Panc1 (cell line): ENCODE measurements at places on chromosomes 3 and 15. TPM values are rescaled to one million over a fixed set of nuclear protein-coding genes. Genes with fewer than 3 reads are reported as not detected.
A peak's percentile ranks its signal among the peaks of the same experiment; 100 is the strongest.

- no peak for DNase-seq
Measured at GRCh38 chr3:36476286-36476942, 96.1 kb downstream of the STAC start.

DNA sequence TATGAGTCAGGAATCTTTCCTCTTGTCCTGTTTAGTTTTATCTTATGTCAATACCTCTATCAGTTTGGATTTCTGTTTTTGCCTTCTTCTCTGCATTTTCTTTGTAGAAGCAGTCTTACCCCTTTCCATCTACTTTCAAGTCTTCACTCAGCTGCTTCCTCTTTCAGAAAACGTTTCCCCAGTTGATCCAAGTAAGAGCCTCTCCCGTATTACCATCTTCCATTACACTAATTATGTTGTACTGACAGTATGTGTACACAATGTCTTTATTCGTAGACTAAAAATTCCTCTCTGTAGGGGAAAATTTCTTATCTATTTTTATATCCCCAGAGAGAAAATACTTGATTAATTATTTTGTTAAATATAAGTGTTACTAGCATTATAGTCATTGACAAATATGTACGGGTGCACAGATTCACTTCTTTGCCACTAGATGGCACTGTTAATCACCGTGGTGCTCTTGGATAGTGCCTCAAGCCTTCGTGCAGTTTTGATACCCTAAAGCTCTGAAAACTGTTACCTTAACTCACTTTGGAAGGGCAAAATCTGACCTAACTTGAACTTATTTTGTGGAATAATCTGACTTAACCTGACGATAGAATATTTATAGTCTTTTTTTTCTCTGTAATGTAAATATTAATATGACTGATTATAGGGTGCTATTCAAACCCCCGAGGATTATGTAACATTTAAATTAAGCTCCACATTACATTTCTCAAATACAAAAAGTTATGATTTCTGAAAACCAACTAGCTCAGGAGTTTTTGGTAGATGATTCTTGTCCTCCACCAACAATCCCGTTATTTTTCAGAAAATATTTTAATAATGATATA lies 74.2 kb upstream of the POU1F1 start:
- peak; percentile 33 for DNase-seq

TERC gene
- total RNA-seq, result 6.0 TPM

- DNase-seq, result no peak
Measured at GRCh38 chr3:17355591-17355990, 386.8 kb downstream of the TBC1D5 start.

DNA sequence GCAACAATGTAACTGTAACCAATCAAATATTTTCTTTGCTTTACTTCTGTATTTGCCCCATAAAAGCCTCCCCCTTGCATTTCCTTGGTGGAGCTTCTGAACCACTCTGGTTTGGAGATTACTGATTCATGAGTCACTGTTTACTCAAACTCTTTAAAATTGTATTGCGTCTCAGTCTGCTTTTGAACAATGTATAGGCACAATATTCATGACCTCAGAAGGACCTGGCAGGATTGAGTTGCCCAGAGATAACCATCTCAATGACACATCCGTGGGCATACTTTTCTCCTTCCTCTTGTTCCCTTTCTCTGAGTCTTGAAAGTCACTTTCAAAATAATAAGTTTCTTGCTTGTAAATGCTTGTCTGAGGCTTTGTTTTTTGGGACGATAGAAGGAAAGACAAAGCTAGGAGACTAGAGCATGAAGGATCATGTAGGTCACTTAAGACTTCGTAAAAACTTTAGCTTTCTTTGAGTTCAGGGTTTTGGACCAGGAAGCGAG lies 57.1 kb upstream of the POU1F1 start:
- DNase-seq, result peak; percentile 89

CHRNA7 gene
- total RNA-seq, result 3.3 TPM

DNA sequence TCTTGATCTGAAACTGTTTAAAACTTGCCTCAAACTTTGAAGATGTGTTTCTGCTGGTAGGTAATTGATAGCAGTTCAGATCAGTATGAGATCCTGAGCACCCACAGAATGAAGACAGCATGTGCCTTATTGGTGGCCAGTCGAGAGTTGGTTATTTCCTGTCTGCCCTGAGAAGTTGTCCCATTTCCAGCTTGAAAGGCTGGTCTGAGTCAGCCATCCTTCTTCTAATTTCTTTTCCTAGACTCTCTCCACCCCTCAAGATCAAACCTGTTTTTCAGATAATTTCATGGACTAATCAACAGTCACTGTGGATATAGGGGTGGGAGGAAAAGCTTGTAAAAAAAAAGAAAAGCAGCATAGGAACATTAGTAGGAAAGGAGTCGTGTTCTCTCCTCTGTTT lies 464.4 kb downstream of the FOXP1 start:
- DNase-seq, result no peak

DNA sequence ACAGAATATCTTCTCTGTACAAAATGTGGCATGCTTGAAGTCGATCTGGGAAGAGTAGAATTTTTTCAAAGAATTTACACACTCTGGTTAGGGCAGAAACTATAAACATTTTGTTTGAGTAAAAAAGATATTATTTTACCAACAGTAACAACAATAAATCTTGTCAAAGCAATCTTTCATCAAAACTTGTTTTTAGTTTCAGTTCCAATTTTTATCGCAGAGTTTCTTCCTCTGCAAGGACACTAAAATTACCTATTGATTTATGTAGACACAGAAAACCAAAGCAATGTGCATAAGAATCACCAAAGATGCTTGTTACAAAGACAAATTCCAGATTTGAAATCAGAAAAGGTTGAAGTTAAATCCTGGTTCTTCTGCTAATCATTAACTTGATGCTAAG lies 61.9 kb downstream of the CGGBP1 start:
- no peak for DNase-seq

GRCh38 chr3:27353221-27353620 lies 16.0 kb downstream of the NEK10 start:
- DNase-seq, result no peak

GRCh38 chr3:61537366-61537765 lies 24.0 kb upstream of the PTPRG start:
- DNase-seq, result no peak

DNA sequence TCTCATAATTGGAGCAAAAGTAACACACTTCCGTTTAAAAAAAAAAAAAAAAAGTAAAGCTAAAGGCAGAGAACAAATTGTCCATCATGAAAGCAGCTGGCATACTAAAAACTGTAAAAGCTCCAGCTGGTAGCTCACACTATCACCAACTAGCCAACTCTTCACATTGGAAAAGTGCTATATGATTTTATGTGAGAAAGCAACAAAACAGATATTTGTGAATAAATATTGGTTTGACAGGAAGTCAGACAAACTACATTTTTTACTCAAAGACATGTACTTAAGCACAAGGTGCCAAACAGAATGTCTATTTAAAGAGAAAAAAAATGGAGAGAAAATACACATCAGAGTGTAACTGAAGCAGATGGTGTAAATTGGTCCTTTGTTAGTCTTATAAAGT lies 231.2 kb upstream of the CADM2 start:
- no peak for DNase-seq

- DNase-seq, result no peak
Measured at GRCh38 chr3:34008836-34009809, 210.7 kb downstream of the PDCD6IP start.

PATL2 gene
- total RNA-seq, result 0.49 TPM

ABCC5 gene
- total RNA-seq, result 35.1 TPM

SLC28A2 gene
- 0.23 TPM for total RNA-seq

DNA sequence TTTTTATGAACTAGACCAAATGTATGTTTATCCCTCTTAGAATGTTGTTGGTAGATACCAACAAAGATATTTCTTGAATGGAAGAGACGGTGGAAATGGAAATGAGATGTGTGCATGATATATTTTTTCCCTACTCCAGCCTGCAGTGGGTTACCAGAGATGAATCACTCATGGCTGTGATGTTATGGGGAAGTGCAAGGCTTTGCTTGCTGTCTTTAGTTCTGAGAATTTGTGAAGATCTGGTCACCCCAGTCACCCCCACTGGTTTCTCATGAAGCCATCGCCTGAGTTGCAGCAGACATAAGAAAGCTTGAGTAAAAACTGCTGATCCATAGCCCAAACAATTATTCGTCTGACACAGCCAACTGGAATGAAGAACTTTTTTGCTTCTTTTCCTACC lies 78.1 kb upstream of the EOMES start:
- DNase-seq, result no peak

- no peak for DNase-seq
Measured at GRCh38 chr3:124115956-124116355, 124.0 kb upstream of the ROPN1 start.

DNA sequence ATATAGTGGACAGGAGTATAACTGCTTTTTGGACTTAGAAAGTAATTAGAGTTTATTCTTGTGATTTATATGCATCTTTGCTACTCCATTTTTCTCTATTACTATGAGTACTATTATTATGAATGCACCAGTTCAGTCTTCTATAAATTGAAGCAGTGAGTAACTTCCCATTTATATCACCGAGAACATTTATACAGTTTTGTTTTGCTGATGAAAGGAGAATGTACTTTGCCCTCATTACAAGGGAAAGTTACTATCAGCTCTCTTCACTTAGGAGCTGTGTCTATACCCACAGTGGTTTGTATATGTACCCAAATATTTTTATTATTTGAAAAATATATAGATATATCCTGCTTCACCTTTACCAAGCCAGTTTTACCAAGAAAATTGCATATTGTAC lies 5.7 kb downstream of the KBTBD12 start:
- DNase-seq, result no peak

VGLL3 gene
- 0.15 TPM for total RNA-seq

- DNase-seq, result no peak
Measured at GRCh38 chr3:29701326-29701983, 420.6 kb downstream of the RBMS3 start.

MYRIP gene
- 0.59 TPM for total RNA-seq

DNA sequence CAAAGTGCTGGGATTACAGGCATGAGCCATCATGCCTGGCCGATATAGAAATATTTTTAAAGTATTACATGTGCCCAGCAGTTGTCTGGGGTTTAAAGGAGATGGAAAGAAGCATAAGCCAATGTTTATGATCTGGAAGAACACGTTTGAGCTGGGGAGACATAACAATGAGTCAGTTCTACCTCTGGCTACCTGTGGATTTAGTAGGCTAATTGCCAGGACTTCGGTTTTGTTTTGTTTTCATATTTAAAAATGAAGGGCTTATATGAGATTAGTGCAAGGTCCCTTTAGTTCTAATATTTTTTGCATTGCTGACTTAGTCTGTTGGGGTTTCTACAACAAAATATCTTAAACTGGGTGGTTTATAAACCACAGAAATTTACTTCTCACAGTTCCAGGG lies 22.9 kb upstream of the TNFSF10 start:
- no peak for DNase-seq

- no peak for DNase-seq
Measured at GRCh38 chr3:143041903-143042302, 40.5 kb downstream of the U2SURP start.

GRCh38 chr3:66021731-66022131 lies 17.0 kb downstream of the MAGI1 start:
- DNase-seq, result no peak

DNA sequence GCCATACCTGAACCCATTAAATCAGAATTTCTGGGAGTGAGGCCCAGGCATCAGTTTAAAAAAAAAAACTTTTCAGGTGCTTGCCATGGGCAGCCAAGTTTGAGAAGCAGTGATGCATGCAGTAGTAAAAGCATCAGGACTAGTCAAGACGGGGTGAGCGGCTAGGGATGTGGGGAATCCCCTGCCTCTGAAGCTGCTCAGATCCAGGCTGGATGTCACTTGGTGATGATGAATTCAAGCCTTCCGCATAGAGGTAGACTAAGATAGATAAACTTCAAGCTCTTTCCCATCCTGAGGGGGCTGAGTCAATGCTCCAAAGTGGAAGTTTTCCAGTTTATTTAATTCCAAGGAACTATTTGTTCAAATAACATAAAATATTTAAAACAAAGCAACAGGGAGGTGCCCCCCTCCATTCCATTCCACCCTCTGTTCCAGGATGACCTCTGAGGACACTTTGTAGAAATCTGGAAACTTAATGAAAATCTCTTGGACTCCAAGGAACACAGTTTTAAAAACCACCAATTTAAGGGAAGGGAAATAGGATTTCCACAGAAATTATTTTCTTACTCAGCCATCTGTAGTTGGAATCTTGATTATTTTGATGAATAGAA lies 100.4 kb upstream of the NR2E3 start:
- DNase-seq, result no peak

GRCh38 chr3:28232659-28233058 lies 8.8 kb upstream of the CMC1 start:
- DNase-seq, result no peak

GRCh38 chr15:84034578-84035398 lies 200.8 kb upstream of the GOLGA6L4 start:
- DNase-seq, result no peak

FRMD5 gene
- total RNA-seq, result 18.3 TPM

GRCh38 chr3:159749406-159749805 lies 239.2 kb upstream of the IL12A start:
- DNase-seq, result no peak

- DNase-seq, result no peak
Measured at GRCh38 chr3:192794216-192794615, 66.9 kb upstream of the FGF12 start.

GRCh38 chr15:79168922-79169456 lies 78.4 kb upstream of the RASGRF1 start:
- DNase-seq, result no peak

DNA sequence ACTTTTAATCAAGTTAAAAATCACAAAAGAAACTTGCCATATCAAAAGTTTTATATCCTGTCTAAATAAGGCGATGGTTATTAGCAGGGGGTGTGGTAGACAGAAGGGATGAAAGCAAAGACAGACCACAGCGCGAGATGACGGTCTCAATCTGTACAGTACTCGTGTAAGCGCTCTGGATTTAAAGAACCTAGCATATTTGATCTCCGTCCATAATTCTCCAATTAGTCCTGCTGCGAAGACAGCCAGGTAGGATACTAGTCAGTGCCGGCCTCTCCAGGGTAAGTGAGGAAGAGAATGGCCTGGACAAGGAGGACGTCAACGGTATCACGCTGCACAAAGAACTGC lies 701 bp downstream of the SGO1 start:
- DNase-seq, result no peak

GRCh38 chr3:174355505-174355904 lies 503.6 kb upstream of the NAALADL2 start:
- no peak for DNase-seq
